ENCODE measurements at places on chromosomes 6 and 20.
A peak's percentile ranks its signal among the peaks of the same experiment; 100 is the strongest.

DNA sequence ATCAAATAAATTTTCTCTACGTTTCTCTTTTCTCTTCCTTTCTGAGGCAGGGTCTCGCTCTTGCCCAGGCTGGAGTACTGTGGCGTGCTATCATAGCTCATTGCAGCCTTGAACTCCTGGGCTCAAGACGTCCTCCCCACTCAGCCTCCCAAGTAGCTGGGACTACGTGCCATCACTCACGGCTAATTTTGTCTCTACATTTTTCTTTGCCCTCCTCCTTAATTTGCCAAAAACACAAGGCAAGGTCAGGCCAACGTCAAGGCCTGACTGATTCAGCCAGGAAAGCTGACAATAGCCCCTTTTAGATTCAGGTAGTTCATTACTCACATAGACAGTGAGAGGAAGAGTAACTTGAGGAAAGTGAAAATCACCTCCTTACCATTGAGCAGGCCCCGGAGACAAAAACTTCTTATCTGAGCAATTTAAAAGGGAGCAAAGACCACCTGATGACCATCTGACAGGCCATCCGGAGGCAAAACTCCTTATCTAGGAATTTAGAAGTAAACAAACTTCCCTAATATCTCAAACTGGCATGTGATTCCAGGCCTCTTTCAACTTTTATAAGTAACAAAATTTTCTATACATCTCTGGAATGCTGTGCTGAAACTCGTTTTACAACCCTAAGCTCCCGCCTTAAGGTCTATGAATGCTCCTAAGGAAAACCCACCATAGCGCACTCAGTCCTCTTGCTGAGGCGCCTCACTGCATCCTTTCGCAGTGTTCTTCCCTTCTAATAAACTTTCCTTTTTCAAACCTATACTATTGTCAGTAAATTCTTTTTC lies 42.1 kb upstream of the SRPK1 start:
- DNase-seq: no peak

- no peak for DNase-seq
Observed at GRCh38 chr20:31824554-31825313, 5.6 kb downstream of the MYLK2 start.

GRCh38 chr6:116070616-116071389 lies 10.1 kb upstream of the FRK start:
- no peak for DNase-seq

- DNase-seq: no peak
Observed at GRCh38 chr6:90835596-90836212, 248.8 kb upstream of the MAP3K7 start.

GRCh38 chr6:29961966-29962365 lies 19.6 kb downstream of the HLA-A start:
- no peak for DNase-seq

DNA sequence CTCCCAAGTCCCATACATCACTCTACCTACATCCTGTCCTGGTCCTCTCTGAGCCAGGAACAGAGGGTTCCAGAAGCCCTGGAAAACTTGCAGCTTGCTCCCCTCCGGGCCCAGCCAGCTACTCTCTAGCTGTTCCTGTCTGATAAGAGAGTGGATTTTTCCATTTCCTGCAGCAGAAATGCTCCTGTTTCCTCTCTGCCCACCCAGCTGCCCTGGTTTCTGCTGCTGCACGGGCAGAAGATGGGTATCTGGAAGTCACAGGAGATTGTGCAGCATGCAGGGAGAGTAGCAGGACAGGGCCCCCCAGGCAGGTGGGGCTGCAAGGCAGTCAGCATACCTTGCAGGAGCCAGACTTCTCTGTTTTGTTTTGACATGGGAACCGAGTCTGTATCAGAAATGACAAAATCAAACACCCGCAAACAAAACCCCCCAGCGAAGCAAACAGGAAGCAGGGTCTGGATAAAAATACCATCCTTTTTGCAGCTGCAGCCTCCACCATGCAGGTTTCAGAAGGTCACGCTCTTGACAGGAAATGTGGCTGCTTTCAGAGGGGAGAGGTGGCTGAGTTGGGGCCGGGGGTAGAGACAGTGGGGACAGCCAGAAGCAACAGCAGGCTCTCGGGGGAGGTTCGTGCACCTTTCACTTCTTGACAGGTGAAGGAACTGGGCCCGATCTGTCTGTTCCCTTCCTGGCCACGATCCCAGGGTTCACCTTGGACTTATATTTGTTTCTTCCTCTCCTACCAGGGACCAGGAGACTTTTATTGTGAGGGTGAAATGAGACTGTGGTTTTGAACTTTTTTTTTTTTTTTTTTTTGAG lies 50.8 kb upstream of the FAM83D start:
- DNase-seq: no peak

GRCh38 chr6:163392533-163392932 lies 22.0 kb upstream of the QKI start:
- no peak for DNase-seq

DNA sequence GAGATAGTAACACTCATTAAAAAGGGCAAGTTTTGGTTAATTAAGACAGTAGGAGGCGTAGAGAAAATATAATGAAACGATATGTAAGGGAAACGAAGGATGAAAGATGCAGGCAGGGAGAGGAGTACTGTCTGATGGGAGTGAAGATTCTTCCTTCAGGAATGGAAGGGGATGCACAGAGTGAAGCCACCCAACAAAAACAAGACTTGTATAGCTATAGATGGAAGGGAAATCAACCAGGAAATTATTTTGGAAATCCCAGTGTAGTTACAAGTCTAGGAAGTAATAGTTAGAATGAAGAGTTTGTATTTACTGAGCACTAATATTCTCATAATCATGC lies 19.7 kb upstream of the HLA-DRB1 start:
- DNase-seq: no peak

DNA sequence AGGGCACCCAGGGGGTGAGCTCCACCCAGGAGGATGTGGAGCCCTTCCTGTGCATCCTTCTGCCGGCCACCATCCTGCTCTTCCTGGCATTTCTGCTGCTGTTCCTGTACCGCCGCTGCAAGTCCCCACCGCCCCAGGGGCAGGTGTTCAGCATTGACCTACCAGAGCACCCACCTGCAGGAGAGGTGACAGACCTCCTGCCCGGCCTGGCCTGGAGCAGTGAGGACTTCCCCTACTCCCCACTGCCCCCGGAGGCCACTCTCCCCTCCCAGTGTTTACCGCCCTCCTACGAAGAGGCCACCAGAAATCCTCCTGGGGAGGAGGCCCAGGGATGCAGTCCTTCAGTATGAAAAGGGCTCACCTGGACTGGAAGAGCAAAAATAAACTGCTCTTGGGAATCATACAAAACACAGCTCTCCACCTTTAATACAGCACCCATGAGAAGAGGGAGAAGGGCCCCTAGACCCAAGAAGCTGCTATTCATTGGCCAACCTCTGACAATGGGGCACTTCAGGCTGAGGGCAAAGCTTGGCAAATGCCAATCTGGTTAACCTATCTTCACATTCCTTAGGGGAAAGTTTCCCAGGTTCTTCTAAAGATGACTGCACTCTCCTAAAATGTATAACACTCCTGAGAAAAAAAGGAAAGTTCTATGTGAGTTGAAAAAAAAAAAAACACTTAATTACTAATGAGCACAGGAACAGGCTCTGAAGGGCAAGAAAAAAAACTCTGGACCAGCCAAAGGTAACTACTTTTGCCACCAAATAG lies 5.0 kb downstream of the SMIM28 start:
- no peak for DNase-seq

GRCh38 chr20:53608071-53608455 lies 14.4 kb upstream of the ZNF217 start:
- no peak for DNase-seq

DNA sequence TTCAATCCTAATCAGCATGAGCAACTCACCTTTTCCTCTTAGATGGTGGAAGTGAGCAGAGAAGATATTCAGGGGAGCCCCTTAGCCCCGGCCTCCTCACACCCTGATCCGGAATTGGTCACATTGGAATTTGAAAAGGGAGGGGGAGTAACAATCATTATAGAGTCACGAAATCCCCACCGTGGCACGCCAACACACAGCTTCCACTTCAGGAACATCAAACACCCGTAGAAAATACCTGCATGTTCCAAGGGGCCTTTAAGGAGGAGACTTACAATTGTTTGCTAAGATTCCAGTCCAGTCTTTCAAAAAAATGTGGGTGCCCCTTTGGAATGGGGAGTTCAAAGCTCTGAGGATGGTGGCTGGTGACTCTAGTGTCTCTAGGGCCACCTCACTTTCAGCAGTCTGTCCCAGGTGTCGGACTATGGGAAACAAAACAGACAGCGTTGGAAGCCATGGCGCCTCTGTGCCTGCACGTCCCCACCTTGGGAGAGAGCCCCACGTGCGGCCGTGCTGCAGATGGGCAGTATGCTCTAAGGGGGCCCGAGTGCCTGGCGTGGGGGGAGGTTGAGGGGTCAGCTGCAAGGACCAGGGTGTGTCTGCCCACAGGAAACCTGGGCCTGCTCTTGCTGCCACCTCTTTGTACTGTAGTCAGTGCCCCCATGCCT lies 2.4 kb downstream of the CD93 start:
- DNase-seq: no peak

DNA sequence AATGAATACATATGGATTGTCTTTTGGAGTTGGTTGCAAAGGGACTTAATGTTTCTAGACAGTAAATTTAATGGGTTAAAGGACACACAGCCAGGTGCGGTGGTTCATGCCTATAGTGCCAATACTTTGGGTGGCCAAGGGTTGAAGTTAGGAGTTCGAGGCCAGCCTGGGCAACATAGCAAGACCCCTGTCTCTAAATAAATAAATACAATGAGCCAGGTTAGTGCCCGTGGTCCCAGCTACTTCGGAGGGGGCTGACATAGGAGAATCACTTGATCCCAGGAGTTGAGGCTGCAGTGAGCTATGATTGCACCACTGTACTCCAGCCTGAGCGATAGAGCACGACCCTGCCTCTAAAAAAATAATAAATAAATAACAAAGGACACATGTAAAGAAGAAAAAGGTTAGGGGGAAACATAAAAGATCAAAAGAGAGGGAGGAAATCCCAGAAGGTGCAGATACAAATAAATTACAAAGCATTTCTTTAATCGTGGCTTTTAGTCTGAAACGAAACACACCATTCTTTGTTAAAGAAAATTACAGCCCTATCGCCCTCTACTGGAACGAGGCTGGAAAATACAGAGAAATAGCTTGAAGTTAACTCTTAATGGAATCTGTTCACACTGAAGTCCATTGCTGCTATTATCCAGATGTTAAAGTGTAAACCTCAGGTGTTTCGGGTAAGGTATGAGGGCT lies 42.6 kb upstream of the SCML4 start:
- DNase-seq: peak; percentile 36

- no peak for DNase-seq
Observed at GRCh38 chr6:43070028-43070632, 6.0 kb upstream of the PTK7 start.

GRCh38 chr20:46150943-46151342 lies 32.8 kb downstream of the CD40 start:
- peak; percentile 22 for DNase-seq

GRCh38 chr6:5045416-5045815 lies 39.7 kb upstream of the PPP1R3G start:
- no peak for DNase-seq

- DNase-seq: no peak
Observed at GRCh38 chr6:30875244-30876038, 8.9 kb upstream of the DDR1 start.

- no peak for DNase-seq
Observed at GRCh38 chr6:33199687-33200218, 712 bp downstream of the RXRB start.

GRCh38 chr6:141986457-141986856 lies 146.3 kb upstream of the GJE1 start:
- no peak for DNase-seq

- no peak for DNase-seq
Observed at GRCh38 chr6:133590814-133591213, 298.1 kb upstream of the TCF21 start.

DNA sequence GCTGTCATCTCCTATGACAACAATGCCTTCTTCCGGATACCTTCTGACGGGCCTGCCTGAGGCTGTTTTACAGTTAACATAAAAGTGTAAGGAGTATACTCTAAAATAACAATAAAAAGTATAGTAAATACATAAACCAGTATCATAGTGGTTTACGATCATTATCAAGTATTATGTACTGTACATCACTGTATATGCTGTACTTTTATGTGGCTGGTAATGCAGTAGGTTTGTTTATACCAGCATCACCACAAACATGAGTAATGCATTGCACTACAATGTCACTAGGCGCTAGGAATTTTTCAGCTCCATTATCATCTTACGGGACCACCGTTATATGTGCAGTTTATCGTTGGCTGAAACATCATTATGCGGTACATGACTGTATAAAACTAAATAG lies 76.5 kb downstream of the VEGFA start:
- no peak for DNase-seq

DNA sequence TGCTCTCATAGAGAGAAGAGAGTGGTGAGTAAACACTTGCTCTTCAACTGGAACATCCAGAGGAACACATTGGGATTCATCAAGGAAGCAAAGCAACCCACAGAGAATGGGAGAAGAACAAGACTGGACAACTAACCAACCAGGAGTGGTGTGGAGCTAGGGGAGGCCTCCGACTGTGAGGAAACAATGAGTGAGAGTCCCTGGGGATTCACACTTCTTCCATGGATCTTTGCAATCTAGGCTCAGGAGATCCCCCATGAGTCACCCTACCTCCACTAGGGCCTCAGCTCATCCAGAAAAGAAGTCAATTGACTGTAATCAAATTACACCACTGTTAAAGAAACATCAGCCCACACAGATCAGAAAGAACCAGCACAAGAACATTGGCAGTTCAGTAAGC lies 42.3 kb upstream of the CLVS2 start:
- DNase-seq: no peak

- DNase-seq: no peak
Observed at GRCh38 chr20:51583499-51583898, 41.0 kb upstream of the NFATC2 start.

DNA sequence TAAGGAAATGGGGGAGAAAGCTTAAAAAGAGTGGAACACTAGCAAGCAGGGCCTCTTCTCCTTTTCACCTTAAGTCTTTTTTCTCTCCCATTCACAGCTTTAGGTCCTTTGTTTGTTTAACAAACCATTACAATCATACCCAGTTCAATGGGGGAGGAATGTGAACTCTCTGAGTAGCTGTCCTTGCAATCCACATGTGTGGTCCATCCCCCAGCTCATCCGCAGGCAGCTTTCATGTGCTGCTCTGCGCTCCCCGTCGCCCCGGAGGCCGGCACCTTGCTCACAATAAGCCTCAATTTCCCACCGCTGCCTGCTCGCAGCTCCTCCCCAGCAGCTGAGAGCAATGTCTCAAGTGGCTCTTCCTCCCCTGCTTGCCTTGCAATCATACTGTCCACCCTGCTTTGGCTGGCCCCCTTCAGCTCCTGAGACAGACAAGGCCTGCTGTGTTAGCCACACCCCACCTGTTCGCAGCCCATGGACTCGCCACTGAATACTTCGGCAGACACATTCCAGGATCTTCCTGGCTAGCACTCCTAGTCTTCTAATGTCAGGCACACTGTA lies 49.1 kb downstream of the PLAGL1 start:
- DNase-seq: no peak

DNA sequence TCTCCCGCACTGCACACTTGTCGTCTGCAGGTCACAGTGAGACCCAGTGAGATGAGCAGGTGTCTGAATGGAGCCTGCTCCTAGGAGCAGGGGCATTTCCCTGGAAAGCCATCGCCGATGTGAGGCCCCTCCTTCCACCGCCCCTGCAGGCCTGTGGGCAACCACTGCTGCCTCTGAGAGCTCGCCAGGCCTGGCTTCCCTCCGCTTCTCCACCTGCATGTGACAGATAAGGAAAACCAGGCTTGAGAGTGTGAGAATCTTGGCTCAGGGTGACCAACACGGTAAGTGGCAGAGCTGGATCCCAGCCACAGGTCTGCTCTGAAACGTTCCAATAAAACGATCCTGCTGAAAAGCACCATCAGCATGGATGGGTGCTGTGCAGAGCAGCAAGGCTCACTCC lies 332.8 kb downstream of the CDH4 start:
- DNase-seq: no peak

- no peak for DNase-seq
Observed at GRCh38 chr20:64084685-64085152, 521 bp upstream of the LKAAEAR1 start.
